ENCODE measurements at places on chromosomes 16 and 17.

DNA sequence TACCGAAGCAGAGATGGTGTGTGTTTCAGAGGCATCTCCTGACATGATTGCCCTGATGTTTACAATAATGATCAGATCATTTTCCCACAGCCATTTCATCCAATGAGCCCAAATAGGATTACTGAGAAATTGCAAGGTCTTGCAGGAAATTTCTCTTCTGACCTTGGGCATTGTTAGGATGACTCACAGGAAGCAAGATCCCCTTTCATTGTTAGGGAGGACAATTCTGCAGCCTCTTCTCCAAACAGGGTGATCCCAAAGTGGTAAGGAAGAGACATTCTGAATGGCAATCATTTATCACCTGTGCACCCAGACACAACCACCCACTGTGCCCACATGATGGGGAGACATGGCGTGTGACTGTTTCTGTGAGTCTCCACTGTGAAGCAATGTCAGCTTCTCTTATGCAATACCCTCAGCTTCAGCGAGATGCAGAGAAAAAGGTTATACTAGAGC is 306.7 kb upstream of the XYLT1 start:
- no peak for DNase-seq

DNA sequence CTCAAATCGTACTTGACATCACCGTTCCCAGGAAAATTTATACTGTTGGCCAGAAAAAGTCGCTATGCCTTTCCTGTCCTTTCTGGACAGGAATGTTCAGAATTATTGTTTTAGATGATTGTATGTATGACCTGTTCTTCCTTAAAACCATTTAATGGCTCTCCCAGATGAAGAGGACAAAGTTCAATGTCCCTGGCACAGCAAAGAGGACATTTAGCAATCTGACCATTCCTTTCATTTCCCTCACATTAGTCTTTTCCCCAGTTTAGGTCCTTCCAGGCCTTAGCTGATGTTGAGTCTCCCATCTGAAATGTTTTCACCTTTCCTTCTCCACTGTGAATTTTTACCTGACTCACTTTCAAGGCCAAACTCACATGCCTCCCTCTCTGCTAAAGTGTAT is 938.9 kb downstream of the CDH11 start:
- no peak for DNase-seq

DNA sequence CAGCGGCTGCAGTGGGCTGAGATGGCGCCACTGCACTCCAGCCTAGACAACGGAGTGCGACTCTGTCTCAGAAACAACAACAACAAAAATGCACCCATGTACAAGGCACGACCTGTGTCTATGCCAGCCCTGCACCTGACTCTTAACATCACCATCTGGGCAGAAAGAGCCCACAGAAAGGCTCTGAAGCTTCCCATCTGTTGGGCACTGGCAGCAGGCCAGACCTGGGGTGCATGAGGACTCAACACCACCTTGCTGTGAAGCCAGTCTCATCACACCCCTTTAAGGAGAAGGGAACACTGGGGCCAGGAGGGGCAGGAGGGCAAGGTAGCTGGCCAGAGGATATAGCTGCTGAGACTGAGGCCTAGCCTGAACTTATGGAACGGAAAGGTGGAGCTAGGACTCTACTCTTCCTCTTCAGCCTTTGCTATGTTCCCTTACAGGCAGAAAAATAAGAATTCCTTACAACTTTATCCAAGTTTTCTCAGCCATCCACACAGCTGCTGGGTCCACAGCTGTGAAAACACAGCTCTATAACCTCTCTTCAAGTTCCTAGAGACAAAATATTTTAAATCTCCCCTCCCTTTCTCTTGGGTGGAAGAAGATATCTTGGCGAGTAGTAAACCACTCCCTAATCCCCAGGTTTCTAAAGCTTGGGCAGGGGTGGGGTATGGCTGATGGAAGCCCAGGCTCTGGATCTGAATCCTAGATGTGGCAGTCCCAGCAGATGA is 2.8 kb downstream of the ELOB start:
- no peak for DNase-seq

DNA sequence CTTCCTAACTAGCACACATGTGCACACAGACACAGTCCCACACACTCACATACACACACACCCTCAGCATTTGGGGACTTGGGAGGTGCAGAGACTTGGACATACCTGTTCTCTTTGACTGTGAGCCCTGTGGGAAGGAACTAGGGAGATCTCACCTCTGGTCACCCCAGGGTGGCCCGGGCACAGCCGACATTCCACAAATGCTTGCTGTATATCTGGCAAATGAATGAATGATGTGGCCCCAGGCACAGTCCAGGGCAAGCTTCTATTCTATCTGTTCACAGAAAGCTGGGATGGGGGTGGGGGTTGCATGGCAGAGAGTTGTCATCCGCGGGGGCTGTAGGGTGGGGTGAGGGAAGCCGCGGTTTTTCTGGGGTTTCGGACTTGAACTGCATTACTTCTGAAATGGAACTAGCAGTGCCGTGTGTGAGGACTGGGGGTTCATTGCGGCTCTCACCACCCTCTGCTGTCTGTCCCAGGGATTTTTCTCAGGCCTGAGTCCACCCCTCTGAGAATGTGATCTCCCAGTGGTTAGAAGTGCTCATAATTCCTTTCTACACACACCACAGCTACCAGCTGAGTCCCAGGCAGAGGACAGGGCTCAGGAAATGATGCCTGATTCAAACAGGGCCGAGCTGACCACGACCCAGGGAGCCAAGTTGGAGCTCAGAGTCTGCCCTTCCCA is 3.3 kb upstream of the RIPOR1 start:
- DNase-seq = no peak

GRCh38 chr16:10920726-10921427 is 21.4 kb downstream of the DEXI start:
- DNase-seq = no peak

- DNase-seq = no peak
Measured at GRCh38 chr16:2717383-2718263, 2.4 kb downstream of the PRSS27 start.

DNA sequence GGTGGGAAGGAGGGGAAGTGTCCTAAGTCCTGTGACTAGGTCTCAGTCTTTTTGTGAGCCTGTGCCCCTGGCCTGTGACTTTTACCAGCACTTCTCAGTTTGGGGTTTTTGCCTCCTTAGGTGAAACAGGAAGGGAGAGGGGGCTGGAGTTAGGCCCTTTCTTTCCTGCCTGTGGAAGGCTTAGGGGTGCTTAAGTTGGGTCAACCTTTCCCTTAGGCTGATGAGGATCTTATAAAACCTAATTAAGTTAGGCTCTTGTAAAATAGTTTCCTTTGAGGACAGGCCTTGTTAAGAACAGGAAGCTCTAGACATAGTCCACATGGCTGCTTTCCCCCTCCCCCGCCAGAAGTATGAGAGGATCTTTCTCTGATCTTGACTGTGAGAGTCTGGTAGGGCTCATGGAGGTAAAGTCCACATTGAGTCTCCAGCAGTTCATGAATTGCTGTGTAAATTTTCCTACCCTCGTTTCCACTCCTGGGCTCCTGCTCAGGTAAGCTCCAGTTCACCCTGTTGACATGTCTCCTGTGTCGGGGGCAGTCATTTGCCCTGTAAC is 17.0 kb upstream of the DNASE1 start:
- DNase-seq = peak; percentile 85

DNA sequence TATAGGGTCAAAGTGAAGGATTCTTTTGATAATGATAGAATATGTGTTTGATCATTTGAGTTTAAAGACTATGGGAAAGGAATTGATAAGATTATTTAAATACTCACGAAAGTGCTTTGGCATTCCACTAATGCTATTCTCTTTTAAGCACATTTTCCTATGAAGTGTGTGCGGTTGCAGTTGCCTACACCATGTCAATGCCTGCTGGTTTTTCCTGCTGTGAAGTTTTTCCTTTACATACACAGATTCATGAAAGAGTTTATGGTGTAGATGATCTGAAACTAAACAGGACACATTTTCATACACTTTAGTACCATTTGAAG is 78.7 kb downstream of the VMP1 start:
- DNase-seq = no peak

- DNase-seq = peak; percentile 32
Measured at GRCh38 chr17:28612936-28613872, 781 bp downstream of the RSKR start.

GRCh38 chr16:85176541-85177447 is 64.5 kb upstream of the CIBAR2 start:
- DNase-seq = peak; percentile 69

DNA sequence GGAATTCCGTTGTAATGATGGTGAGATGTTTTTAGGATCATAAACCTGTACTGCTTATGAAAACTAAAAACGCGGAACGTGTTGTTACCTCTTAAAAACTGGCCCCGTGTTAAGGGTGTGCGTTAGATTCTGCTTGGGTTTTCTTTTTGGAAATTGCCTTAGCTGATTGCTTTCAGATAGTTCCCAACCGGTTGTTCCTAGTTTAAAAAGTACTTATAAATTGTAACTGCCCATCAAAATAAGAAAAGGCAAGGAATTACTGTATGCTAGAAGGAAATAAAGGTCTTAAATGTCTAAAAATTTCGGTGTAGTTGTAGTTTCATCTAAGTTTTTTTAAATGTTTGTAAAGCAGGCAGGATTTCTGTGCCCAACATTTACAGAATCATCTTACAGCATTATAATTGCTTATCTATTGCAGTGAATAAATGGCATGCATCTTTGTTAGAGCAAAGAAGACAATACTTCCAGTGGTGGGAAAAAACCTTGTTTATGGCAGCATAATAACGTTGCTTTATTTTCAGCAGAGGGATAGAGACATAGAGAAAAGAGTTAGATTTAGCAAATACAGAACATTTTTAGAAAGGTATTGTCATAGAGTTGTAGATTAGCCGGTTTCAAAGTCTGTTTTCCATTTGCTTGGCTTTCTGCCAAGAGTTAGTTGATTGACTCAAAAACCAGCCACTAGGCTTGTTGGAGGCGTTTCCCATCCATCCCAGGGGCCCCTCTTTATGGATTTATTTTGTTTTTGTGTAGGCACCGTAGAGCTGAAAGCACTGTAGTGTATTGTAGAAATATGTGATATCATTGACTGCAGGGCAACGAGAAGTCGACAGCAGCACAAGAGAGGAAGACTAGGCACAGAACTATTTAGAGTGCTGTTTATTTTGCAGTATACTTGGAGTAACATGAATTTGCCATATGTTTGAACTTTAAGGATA is 1.7 kb downstream of the PPM1D start:
- peak; percentile 77 for DNase-seq

GRCh38 chr16:20660325-20660724 is 37.2 kb downstream of the ACSM1 start:
- no peak for DNase-seq

- DNase-seq = no peak
Measured at GRCh38 chr17:21282231-21282630, 2.3 kb upstream of the MAP2K3 start.

- DNase-seq = no peak
Measured at GRCh38 chr17:33385133-33385532, 92.0 kb upstream of the ASIC2 start.

DNA sequence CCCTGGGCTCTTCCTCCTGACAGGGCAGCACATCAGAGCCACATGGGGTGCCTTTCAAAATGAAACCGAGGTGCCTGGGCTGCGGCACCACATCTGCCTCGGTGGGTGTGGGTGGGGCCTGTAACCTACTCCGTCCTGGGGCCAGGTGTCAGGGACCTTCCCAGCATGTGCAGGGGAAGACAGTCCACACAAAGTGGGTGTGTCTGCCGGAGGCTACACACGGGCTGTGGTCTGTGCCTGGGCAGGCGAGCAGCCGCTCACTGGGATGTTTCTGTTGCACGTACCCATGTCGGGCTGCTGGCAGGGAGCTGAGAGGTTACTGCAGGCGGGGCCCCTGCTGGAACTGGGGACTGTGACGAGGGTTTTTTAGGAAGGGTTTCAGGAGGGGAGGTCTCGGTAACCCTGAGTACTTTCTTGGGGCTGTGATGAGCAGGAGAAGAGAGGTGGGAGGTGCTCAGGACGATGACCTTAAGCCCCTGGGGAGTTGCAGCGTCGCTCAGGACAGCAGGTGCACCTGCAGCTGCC is 351.2 kb downstream of the SEC14L1 start:
- no peak for DNase-seq
